ENCODE measurements at places on chromosomes 16 and 17.

GRCh38 chr17:61734012-61734411 is 129.3 kb downstream of the BRIP1 start:
- no peak for DNase-seq

DNA sequence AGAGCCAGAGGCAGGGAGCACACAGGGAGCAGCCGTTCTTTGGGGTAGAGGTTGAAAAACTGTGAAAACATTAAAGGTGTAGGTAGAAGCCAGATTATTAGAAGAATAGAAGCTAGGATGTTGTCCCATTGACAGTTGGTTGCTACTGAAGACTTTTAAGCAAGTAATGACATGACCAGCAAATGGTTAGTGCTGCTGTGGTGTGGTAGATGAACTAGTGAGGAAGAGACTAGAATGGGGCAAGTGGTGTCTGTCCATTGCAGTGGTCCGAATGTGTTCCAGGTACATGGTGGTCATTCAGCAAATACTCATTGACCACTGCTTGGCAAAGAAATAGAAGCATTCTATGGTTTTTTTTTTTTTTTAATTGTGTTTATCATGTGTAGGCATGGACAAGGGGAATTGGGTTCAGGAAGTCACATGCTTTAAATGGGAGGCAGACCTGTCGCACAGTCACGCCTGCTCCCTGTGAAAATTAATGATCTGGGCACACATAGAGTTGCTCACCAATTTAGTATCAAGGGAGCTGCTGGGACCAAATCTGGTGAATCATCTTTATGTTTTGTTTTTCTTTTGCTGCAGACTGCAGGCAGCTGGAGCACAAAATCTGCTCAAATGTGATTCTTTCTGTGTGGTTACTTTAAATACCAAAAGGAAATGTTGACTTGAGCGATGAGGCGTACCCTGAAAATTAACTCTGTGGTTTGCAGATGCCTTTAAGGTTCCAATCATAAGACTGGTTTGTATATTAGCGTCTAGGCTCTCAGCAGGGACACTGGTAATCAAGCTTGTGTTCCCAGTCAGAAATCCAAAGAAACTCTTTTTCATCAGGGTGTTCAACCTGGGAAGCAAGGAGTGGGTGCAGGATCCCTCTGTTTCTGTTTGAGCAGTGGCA is 30.7 kb downstream of the YPEL2 start:
- peak; percentile 73 for DNase-seq

- no peak for DNase-seq
Observed at GRCh38 chr17:57471868-57472368, 215.6 kb downstream of the MSI2 start.

GRCh38 chr16:47055136-47055885 is 81.8 kb upstream of the DNAJA2 start:
- no peak for DNase-seq

- no peak for DNase-seq
Observed at GRCh38 chr17:55282379-55282702, 17.6 kb downstream of the HLF start.

DNA sequence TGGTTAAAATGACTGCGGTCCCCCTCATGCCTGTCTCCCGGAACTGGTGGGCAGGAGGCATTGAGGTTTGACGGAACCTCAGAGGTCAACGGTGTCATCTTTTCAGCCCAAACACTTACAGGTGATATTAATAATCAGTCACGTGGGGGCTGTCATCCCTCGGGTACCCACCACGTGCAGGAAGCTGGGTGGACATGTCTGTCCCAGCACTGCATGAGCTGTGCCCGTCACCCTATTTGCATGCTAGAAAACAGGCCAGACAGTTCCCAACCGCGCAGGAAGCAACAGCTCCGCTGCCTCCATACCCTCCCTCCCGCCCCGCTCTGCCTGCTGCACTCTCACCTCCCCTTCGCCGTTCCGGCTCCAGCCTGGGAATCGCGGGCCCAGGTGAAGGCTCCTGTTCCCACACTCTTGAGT is 1.4 kb downstream of the SYNGR3 start:
- DNase-seq = no peak

DNA sequence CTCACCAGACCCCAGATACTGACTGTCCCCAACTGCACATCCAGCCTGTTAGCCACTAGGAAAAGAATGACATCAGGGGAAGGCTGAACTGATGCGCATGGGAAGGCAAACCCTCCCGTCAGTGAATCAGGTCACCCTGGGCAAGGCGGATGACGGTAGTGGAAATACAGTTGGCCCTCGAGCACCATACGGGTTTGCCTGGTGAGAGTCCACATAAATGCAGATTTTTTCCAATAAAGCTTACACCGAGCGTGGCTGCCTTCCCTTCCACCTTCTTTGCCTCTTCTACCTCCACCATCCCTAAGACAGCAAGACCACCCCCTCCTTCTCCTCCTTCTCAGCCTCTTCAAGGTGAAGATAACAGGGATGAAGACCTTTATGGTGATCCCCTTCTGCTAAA is 236.1 kb upstream of the TNRC6C start:
- no peak for DNase-seq

DNA sequence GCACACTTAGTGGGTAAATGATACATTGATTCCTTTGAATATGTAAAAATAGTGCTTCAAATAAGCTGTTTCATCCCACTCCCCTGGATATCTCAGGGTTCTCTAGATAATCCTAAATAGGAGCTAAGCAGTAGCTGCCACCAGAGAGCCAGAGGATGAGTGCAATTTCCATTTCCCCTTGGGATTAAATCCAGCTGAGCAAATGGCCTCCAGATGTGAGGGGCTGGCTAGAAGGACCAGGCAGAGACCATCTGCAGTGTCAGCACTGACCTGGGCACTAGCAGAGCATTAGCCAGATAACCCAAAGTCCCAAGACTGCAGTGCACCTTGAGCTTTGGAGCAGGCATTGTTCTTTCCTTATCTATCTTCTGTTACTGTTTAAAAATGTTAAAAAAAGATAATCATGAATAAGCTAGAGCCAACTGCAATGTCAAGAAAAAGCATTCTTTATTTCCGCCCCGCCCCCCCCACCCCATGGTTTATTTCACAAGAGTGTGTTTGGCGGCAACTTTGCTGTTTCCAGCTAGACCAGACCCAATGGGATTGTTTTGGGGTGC is 19.5 kb downstream of the GPR179 start:
- DNase-seq = no peak

DNA sequence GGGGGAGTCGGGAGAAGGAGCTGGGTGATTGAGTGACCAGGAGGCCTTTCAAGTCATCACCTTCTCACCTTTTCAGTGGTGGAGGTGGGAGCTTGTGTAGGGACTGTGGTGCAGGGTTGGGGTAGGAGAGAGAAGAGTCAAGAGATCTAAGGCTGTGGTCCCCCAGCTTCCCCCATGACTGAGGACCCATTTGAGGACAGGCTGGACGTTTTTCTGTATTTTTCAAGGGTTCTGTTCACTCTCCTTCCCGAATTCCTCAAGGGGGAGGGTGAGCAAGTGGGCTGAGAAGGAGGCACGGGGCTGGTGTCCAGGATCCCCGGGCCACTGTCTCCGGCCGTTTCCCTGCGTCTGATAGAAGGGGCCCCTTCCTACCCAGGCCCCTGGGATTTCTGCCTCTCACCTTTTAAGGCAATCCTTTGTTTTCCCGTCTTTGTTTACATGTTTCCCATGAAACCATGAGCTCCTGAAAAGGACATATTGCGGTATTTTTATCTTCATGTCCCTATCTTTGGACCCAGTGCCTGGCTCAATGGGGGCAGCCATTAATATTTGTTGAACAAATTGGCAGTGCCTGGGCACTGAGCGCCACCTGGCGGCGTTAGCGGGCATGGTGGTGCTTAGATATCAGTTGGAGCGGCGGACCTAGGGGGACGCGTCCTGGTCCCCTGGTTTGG is 9.2 kb upstream of the CD300A start:
- DNase-seq = peak; percentile 11

DNA sequence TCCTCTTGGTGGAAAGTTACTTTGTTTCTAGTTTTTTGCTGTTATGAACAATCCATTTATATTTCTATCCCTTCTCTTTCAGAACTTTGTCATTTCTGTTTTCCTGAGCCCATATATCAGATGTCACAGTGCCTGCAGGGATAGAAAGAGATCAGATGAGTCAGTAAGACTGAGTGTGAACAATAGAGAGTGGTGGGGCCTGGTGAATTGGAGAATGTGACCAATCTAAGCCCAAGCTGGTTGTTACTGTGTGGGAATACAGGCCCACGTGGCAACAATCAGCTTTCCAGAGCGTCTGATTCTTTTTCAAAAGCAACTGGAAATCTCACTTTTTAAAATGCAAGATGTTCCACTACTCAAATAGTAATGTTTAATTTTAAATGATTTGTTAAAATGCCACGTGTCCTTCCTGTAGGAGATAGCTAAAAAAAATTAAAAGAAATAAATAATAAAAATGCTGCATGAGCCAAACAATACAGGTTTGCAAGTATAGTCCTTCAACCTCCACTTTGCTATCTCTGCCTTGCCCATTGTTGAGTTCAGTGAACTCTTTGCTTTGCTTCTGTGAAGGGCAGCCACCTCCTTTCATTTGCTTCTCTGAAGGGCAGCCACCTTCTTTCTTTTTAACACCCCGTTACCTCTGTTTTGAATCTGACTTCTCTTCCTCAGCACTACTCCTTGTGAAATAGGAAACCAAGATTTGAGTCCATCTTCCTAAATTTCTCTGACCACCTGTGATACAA is 9.6 kb downstream of the DCTN5 start:
- no peak for DNase-seq

GRCh38 chr17:64357191-64357981 is 33.3 kb downstream of the PECAM1 start:
- DNase-seq = peak; percentile 92

DNA sequence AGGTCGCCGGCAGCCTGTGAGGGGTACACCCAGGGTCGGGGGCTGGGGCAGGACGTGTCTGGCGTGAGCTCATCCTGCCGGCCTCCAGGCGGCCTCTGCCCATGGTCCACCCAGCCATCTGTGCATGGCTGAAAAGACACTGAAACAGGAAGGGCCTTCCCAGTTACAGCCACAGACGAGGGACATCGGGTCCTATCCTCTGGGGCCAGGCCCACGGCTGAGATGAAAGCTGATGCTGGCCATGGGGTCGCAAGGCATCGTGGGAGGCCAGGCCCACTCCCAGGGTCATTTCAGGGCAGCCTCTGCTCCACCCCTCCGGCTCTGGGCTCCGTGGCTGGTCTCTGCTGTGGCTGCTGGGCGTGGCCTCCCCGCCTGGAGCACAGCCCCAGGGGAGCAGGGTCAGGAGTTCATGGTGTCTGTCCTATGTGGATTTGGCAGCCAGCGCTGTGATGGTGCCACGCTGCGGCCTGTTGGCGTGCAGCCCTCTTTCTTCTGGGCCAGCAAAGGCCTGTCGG is 16.6 kb upstream of the ATP6V0C start:
- no peak for DNase-seq

Data from fibroblast of skin of left biceps (primary cell).